NCI-H1436 (cell line): ENCODE measurements at places on chromosomes 3 and 15.

DNA sequence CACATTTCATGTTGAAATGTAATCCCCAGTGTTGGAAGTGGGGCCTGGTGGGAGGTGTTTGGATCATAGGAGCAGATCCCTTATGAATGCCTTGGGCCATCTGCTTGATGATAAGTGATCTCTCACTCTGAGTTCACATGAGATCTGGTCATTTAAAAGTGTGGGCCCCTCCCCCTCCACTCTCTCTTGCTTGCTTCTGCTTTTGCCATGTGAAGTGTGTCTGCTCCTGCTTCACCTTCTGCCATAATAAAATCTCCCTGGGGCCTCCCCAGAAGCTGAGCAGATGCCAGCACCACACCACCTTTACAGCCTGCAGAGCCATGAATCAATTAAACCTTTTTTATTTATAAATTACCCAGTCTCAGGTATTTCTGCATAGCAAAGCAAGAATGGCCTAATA, 14.2 kb upstream of the CD200R1L start:
- DNase-seq = no peak

GRCh38 chr3:65955792-65956477, 82.8 kb downstream of the MAGI1 start:
- DNase-seq = no peak

- no peak for DNase-seq
Measured at GRCh38 chr3:102114264-102114979, 265.1 kb downstream of the NFKBIZ start.

DNA sequence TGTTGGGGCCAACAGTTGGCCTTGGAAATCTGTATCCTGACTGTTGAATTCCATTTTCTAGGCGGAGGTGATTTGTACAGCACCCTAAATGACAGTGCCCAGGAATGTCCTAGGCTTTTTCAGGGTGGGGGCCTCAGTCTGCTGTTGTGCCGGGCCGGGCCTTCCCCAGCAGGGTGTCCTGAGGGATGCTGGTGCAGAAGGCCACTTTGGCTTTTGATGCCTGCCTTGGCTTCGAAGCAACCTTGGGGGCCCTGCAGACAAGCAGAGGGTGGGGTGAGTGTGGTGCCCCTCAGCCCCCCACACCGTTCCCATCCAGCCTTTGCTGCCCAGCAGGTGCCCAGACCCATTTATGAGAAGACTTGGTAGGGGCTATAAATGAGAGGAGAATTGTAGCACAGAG, 33.0 kb downstream of the SYNM start:
- no peak for DNase-seq
